GM23338 (cell line): ENCODE measurements at places on chromosomes 4 and X. TPM values are rescaled to one million over a fixed set of nuclear protein-coding genes. Genes with fewer than 3 reads are reported as not detected.

Gene CLGN
- total RNA-seq: 2.5 and 4.0 TPM in 2 replicates

Gene ADH6
- total RNA-seq: 0.47 TPM in 1 of 2 replicates, not detected in the other

Gene VBP1
- total RNA-seq: 62.5 and 89.4 TPM in 2 replicates

Gene PNMA3
- total RNA-seq: 5.7 and 8.5 TPM in 2 replicates

Gene CTAG1B
- total RNA-seq: not detected in 2 replicates

Gene ZCCHC18
- 4.4 and 4.7 TPM in 2 replicates for total RNA-seq

Gene PAGE2B
- total RNA-seq: not detected in 2 replicates

Gene NSG1
- 28.7 and 34.5 TPM in 2 replicates for total RNA-seq

Gene SYAP1
- total RNA-seq: 18.0 and 19.3 TPM in 2 replicates

Gene SLITRK2
- total RNA-seq: 0.04 and 0.10 TPM in 2 replicates

Gene HMGN5
- 1.6 and 5.2 TPM in 2 replicates for total RNA-seq

Gene RAB39B
- total RNA-seq: 11.1 and 11.3 TPM in 2 replicates

Gene MAOB
- total RNA-seq: 0.39 and 1.0 TPM in 2 replicates

Gene FAM184B
- total RNA-seq: 0.31 and 0.49 TPM in 2 replicates

Gene F11
- 1.5 and 2.1 TPM in 2 replicates for total RNA-seq

Gene TCEAL6
- 0.24 and 4.2 TPM in 2 replicates for total RNA-seq

Gene MSX1
- not detected in 2 replicates for total RNA-seq

Gene DACH2
- 3.0 and 4.6 TPM in 2 replicates for total RNA-seq

Gene LONRF3
- total RNA-seq: 0.10 and 0.12 TPM in 2 replicates

Gene CT55
- total RNA-seq: not detected in 2 replicates

Gene TIMM8A
- 19.3 and 23.5 TPM in 2 replicates for total RNA-seq

Gene CT45A10
- total RNA-seq: not detected in 2 replicates

Gene RUFY3
- 26.6 and 29.2 TPM in 2 replicates for total RNA-seq

Gene RNF175
- 4.7 and 14.9 TPM in 2 replicates for total RNA-seq

Gene IL2
- not detected in 2 replicates for total RNA-seq

Gene SOX3
- total RNA-seq: 23.3 and 25.4 TPM in 2 replicates

Gene HTN3
- not detected in 2 replicates for total RNA-seq

Gene NWD2
- 0.07 TPM in 1 of 2 replicates, not detected in the other for total RNA-seq

Gene DCAF8L2
- not detected in 2 replicates for total RNA-seq

Gene SPIN2A
- total RNA-seq: 1.4 and 2.6 TPM in 2 replicates

Gene LAMP2
- total RNA-seq: 40.9 and 46.1 TPM in 2 replicates

Gene PABPC4L
- 4.6 and 5.0 TPM in 2 replicates for total RNA-seq

Gene NPY1R
- 7.4 and 10.9 TPM in 2 replicates for total RNA-seq

Gene L1CAM
- total RNA-seq: 27.6 and 29.2 TPM in 2 replicates

Gene ZGRF1
- total RNA-seq: 37.6 and 62.6 TPM in 2 replicates

Gene STPG2
- 0.17 TPM in 1 of 2 replicates, not detected in the other for total RNA-seq

Gene USP11
- 61.9 and 65.1 TPM in 2 replicates for total RNA-seq

Gene PPP1R3F
- 9.4 and 11.3 TPM in 2 replicates for total RNA-seq

Gene CEP135
- 13.6 and 15.7 TPM in 2 replicates for total RNA-seq

Gene UGT2B15
- not detected in 2 replicates for total RNA-seq

Gene CPE
- 16.5 and 18.5 TPM in 2 replicates for total RNA-seq

Gene PDE5A
- total RNA-seq: 20.2 and 22.6 TPM in 2 replicates

Gene PCDH18
- 63.2 and 68.1 TPM in 2 replicates for total RNA-seq

Gene FAM9B
- not detected in 2 replicates for total RNA-seq

Gene SMIM31
- total RNA-seq: not detected in 2 replicates

Gene POU3F4
- 0.62 and 1.1 TPM in 2 replicates for total RNA-seq

Gene SNCA
- total RNA-seq: 13.0 and 15.6 TPM in 2 replicates

Gene XAGE1A
- total RNA-seq: not detected in 2 replicates

Gene CNGA1
- 2.0 and 3.3 TPM in 2 replicates for total RNA-seq

Gene ENAM
- not detected in 2 replicates for total RNA-seq

Gene GCNA
- 1.5 and 2.7 TPM in 2 replicates for total RNA-seq

Gene SULT1B1
- total RNA-seq: not detected in 2 replicates

Gene AMBN
- not detected in 2 replicates for total RNA-seq

Gene CLCN3
- 22.9 and 23.7 TPM in 2 replicates for total RNA-seq

Gene ZNF732
- 41.6 and 49.2 TPM in 2 replicates for total RNA-seq

Gene FRMPD4
- total RNA-seq: 0.80 and 2.4 TPM in 2 replicates

Gene MSMO1
- 272 and 274 TPM in 2 replicates for total RNA-seq

Gene UXT
- 58.4 and 64.5 TPM in 2 replicates for total RNA-seq
